Activated T-helper 2 cell treated with anti-CD3 and anti-CD28 coated beads, Interferon-gamma antibody, Interleukin-2, Interleukin-4, amounts not matched to agents 10 μg/mL and 5 μg/mL and 100 μg/mL, durations not matched to agents 14 hours and 24 hours and 36 hours (primary cell): ENCODE measurements at places on chromosomes 1 and 21. TPM values are rescaled to one million over a fixed set of nuclear protein-coding genes. Genes with fewer than 3 reads are reported as not detected.

GRCh38 chr1:232066521-232066920 lies 439.9 kb downstream of the DISC1 start:
- no peaks in the 10 kb centered on the region for H3K36me3 ChIP-seq
- no peak overlapping the region for H3K27ac ChIP-seq
- H3K27me3 ChIP-seq, result peaks cover 2% of the 10 kb centered on the region
- H3K4me3 ChIP-seq, result no peak overlapping the region

GRCh38 chr1:89198491-89199072 lies at the start of gene GBP4:
Gene GBP4, minus strand, starts transcription at chr1:89198942. Its CDS starts 108 bp downstream, at chr1:89198834.
- peak within 1 kb of the TSS; percentile 86 for H3K4me3 ChIP-seq
- peak; percentile 30 for DNase-seq
- peak within 1 kb of the TSS; percentile 93 for H3K27ac ChIP-seq
- peaks cover 41% of the 10 kb centered on the region for H3K36me3 ChIP-seq
- H3K27me3 ChIP-seq, result no peaks in the 10 kb centered on the region

DNA sequence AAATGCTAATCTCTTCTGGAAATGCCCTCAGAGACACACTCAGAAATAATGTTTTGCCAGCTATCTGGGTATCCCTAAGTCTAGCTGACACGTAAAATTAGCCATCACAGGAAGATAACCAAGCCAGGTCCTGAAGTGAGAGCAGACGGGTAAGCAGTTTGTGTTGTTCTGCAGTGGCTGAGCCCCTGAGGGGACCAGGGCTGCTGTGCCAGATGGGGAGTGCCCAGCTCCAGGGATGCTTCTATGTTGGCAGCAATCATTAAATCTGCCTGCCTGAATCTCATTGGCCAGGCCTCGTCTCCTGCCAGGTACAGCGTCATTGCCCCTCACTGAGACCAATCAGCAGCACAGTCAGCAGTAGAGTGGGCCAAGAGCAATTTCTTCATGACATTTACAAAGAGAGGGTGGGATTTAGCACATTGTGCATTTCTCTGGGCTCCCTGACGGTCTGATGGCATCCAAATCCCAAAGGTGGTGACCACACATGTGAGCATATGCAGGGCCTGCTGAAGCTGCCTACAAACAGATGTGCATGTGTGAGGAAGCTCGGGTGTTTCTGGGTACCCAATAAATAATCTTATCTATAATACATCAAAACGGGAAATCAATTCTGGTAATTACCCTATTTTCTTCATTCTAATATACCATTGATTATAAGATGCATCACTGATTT lies 58.7 kb upstream of the LRRN2 start:
- no peak overlapping the region for H3K4me3 ChIP-seq
- no peak for DNase-seq
- H3K27ac ChIP-seq, result no peak overlapping the region
- peaks cover 30% of the 10 kb centered on the region for H3K27me3 ChIP-seq

GRCh38 chr1:72759486-72759885 lies 477.1 kb upstream of the NEGR1 start:
- H3K27ac ChIP-seq, result no peak overlapping the region
- H3K4me1 ChIP-seq, result no peaks in the 10 kb centered on the region
- no peaks in the 10 kb centered on the region for H3K36me3 ChIP-seq
- H3K27me3 ChIP-seq, result no peaks in the 10 kb centered on the region
- H3K4me3 ChIP-seq, result no peak overlapping the region

NBPF11 gene
- total RNA-seq, result 8.3 and 9.0 TPM in 2 replicates
